ENCODE measurements at places on chromosomes 4 and X.

DNA sequence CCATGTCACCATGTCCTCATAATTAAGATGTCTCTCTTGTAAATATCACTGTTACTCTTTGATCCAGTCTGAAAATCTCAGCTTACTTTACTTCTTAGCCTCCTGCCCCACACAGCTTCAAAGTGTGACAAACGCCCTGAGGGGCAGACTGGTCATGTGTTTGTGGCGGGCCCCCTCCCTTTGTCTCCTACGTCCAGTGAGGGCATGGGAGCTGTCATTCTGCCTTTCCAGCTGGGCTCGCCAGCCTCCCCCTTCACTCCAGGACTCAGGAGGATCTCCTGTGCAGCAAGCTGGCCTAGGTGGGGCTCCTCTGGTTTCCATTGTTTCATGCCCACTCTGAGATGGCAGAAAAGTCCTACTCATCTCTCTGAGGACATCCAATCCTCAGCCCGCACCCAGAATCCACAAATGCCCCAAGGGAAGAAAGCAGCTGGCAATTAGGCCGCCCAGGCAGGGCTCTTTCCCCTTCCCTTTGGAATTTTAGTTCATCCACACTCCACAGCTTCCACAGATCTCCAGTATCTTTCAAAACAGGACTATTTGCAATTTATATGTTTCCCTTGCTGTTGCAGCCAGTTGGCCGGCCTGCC is 86.4 kb upstream of the C4orf50 start:
- DNase-seq: no peak

GRCh38 chr4:2771264-2771663 is 15.1 kb upstream of the TNIP2 start:
- DNase-seq: no peak

GRCh38 chr4:130110189-130110588 is 1014.2 kb downstream of the C4orf33 start:
- no peak for DNase-seq

DNA sequence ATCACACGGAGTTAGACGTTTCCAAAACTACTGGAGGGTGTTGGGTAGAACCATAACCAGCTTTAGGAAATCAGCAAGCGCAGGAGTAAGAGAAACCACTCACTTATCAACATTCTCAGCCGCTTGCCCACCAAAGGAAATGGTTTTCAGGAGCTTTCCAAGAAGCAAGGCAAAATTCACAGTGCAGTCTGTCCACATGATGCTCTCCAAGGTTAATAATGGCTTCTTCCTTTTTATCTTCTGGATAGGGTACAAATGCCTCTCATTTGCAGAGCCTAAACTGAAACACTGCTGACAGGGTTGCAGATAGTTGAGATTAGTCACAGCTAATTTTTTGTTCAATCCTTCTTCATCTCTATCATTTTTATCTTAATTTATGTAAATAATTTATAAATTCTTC is 705.4 kb downstream of the RAB28 start:
- DNase-seq: no peak

- peak; percentile 28 for DNase-seq
These were observed 578.0 kb downstream of the SPRY1 start for GRCh38 chr4:123974386-123975149.

DNA sequence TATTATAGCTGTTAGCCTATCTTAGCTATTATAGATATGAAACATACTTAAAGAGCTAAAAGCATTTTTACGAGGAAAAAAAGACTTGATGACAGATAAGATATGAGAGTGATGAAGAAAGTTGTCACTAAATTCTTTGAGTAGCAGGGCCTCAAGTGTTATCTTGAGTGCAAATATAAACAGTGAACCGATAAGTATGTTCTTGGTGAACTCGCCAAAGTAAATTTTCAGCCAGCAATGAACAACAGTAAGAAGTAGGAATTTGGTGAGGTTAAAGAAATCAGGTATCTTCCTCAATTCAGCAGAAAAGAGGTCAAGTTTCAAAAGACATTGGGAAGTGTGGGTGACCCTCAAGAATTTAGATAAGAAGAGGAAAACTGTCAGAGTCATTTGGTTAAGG is 471.8 kb upstream of the FTHL17 start:
- DNase-seq: no peak

DNA sequence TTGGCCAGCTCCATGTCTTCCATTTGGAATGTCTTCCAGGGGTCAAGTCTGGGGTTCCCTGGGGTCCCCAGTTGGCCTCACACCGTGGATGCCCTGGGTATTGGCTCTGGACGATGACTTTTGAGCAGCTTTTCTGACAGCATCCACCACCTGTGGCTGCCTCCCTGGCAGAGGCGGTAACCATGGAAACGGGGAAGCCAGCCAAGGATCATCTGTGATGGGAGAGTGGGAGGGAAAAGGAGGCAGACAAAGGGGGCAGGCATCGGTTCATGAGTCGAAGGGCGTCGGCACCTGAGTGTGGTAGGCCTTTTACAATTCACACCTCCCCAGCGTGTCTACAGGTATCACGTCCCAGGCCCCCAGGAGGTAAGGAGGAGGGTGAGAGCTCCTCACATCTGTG is 152.2 kb downstream of the ASMT start:
- DNase-seq: no peak

DNA sequence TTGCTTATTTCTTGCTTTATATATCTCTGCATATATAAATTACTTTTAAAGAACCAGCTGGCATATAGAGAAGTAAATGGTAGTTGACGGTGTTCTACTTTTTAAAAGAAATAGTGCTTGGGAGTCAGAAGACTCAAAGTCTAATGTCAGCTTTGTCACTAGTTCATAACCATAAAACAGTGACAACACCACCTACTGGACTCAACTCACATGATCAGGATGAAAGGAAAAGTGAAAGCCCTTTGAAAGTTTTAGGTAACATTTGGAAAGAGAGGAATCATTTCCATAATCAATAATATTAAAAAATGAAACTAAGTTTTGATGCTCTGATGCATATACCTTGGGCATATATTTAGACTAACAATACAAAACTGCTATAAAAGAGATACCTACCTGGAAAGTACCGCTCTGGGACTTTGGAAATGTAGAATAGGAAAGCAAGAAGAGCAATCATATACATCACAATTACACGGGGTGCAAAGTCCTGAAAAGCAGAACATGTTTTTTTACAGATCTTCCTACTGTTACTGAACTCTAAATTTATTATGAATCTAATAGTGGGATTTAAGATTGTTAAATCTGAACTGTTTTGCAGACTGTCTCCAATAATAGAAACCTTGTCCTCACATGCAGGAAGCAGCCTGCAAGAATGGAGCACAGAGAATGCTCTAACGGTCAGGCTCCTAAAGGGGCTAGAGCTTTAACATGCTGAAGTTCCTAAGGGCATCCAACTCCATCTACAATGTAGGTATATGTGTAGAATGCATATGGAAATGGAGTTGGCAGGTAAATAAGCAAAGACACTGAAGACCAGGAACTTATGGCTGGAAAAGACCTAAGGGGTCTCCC is 15.6 kb downstream of the PAQR3 start:
- DNase-seq: no peak

GRCh38 chrX:101605728-101606127 is 12.1 kb downstream of the ARMCX6 start:
- no peak for DNase-seq

DNA sequence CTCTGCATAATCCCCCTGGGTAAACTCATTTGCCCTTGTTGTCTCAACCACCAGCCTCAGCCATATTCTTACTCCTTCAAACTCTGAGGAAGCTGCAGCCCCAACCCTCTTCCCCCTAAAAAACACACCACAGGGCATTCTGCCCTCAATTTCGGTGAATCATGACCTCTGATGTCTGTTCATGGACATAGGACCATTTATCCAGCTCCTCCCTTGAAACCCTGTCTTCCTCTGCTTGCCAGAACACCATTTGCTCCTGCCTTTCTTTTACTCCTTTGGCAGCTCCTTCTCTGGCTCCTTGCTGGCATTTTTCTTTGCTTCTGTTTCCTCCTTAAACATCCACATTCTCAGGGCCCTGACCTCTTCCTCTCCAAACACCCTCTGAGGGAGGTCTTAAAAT is 87.1 kb downstream of the ITIH6 start:
- DNase-seq: no peak

- peak; percentile 87 for DNase-seq
These were observed 2.0 kb upstream of the THAP9 start for GRCh38 chr4:82898322-82899243.

- peak; percentile 14 for DNase-seq
These were observed 276.6 kb downstream of the ANK2 start for GRCh38 chr4:113325876-113326615.

GRCh38 chrX:112081781-112082652 is 559 bp downstream of the TRPC5 start:
- DNase-seq: no peak

DNA sequence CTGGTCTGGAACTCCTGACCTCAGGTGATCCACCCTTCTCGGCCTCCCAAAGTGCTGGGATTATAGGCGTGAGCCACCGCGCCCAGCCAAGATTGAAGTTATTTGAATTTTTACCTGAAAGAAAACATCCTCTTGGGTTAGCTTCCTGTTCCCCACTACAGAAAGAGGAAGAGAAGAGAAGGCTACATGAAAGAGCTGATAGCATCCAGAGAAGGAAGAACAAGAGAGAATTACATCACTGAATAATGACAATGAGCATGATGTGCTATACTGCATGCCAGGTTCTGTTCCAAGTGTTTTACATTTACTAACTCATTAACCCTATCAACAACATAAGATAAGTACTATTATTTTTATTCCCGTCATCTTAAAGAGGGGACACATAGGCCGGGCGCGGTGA is 11.5 kb upstream of the TBC1D1 start:
- no peak for DNase-seq

GRCh38 chr4:147943159-147943638 is 211.3 kb downstream of the ARHGAP10 start:
- no peak for DNase-seq

- no peak for DNase-seq
These were observed 62.6 kb downstream of the MMRN1 start for GRCh38 chr4:89957046-89957926.

DNA sequence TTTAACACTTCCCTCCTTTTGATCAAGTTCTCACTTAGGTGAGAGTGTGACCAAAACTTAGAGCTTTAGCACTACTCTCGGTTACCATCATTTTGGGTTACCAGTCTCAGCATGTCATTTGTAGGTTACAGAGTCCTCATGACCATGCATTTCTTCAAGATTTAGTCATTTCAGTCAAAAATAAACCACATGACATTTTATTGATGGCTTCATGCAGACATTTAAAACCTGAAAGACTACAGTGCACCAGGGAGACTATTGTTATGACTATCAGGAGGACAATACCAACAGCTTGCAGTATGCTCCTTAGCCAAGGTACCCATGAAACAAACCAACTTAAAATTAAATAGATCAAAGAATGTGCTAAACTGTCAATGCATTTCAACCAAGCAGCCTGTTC is 498.1 kb upstream of the FSTL5 start:
- no peak for DNase-seq

DNA sequence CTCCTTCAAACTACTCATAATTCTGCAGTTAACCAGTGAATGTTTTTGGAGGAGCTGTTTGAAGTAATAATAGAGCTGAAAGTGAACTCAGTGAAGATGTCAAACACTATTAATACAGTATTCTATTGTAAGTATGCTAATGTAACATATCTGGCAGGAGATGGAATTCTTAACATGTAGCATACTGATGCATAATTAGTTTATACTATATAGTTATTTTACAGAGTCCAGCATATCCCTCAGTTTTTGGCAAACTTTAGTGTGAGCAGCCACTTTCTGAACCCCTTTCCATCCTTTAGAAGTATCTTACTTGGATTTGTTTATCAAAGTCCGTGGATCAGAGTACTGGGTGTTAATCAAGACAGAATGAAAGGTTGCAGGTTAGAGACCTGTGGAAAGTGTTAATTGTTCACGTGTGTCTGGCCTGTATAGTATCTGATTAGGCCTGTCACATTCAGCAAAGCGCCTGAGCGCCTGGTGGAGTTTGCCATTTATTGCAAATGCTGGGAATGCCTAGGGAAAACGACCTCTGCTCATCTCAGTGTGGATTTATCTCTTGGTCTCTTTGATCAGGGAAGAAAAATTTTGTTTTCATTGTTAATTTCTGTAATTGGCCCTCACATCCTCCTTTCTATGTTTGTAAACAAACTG is 251.7 kb upstream of the MAD2L1 start:
- DNase-seq: no peak

DNA sequence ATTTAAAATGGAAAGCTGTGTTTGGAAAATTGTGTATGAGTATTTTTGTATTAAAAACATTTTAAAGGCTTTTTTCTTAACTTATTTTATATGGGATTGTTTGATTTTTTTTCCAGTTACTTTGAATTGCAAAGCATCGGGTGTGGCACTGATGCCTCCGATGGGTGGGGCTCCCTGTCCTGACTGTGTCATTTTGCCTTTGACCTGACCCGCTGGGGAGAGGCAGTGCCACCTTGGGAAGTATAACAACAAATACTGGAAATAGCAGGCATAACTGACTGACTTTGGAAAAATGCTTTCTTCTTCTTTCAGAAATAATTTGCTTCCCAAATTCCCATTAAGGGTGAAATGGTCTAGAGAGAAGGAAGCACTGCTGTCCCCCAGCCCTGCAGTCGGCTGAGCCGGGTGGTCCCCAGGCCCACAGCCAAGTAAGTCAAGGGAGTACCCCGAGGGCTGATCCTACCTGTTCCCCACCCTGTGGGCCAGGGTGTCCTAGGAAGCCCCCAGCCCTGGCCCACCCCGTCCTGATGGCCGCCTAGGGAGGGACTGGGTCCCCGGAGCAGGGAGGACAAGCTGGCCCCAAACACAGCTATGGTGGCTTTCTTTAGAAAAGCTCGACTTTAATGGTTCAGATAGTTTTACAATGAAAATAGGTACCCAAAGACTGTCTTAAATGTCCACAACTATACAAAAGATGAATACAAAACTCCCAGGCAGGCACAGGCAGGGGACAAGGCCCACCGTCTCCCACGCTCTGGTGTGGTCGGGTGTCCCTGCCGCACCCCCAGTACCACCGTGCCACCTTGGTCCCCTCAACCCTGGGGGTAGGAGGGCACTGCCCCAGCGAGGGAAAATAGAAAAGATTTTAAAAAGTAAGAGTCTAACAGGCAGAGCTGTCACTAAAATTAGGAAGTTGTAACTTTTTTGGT is 26.4 kb downstream of the NELFA start:
- DNase-seq: no peak

- DNase-seq: peak; percentile 26
These were observed 102.9 kb downstream of the TSPAN7 start for GRCh38 chrX:38664285-38664684.

DNA sequence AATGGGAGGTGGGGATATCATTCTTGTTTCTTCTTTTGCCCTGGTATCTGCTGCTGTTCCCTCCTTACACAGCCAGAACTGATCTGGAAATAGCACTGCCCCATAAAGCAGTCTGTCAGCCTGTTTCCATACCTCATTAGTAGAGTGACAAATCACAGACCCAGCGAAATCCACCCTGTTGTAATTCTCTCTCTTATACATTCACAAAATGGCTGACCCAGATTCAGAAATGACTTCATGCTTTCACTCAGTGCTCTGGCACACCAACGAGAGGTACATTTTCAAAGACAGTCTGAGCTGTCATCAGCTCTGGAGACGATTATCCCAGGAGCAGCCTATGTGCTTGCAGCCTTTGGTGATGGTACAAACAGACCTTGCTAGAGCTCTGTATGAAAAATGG is 164.6 kb downstream of the AFF2 start:
- no peak for DNase-seq

GRCh38 chr4:37388681-37389365 is 144.3 kb downstream of the NWD2 start:
- no peak for DNase-seq
